ENCODE measurements at places on chromosomes 5 and 9.

GRCh38 chr5:133790898-133791297 lies 177.5 kb downstream of the C5orf15 start:
- DNase-seq = no peak

GRCh38 chr5:149824120-149824519 lies 94.0 kb downstream of the PPARGC1B start:
- no peak for DNase-seq

GRCh38 chr9:12718482-12719026 lies 25.4 kb downstream of the TYRP1 start:
- DNase-seq = no peak

DNA sequence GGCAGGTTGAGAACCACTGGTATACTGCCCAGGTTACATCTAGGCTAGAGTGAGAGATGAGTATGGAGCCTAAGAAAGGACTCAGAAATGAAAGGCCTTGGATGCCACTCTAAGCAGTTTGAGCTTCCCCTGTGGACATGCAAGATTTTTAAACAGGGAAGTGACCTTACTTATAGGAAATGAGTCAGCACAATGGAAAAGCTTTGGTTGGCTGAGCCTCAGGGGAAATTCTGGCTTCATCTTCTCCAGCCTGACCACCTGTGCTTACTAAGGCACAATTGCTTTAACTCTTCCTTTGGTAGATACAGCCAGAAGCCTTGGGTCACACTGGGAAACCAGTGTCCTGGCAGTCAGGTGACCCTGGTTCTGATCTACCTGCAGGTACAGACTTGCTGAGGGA lies 380.2 kb upstream of the ZNF462 start:
- no peak for DNase-seq

DNA sequence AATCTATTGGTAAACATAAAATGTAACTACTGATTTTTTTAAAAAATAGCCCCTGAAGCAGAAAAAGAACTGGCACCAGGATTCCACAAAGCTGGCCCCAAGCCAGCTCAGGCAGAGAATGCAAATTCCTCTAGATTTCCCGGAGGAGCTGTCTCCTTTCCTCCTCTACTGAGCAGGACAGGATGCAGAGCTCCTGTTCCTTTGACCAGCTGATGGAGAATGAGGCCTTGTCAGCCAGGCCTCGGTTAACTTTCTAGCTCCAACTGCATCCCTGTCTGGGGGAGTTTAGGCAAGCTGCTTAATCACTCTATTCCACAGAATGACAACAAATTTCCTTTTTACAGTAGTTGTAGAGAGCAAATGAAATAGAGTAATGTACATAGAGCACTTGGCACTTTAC lies 155.5 kb downstream of the GNAQ start:
- no peak for DNase-seq

DNA sequence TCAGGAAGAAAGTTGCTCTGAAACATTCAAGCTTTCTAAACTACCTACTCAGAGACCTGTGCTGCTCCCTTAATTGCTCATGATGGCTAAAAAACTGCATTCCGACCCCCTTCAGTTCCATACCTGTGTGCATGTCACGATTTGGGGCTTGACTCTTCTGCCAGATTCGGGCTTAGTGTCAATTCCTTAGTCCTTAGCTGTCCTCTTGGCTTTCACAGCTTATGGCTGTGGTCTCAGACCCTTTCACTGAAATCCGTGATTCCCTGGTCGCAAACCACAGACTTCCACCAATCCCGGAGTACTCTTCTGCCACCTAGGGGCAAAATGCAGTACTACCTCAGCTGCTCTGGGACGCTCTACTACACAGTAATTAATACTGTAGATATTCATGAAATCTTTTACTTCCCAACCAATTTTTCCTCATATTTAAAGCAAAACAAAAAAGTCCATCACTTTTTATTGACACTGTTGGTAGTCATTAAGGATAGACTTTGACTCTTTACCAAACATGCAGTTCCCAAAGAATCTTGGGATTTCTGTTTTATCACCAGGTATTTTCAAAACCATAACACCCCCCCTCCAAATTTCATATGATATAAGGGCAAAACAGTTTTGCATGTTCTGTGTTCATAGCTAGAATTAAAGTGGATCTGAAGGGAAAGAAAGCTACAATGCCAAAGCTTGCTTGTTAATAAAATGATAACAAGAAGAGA lies 617.4 kb downstream of the SLCO4C1 start:
- no peak for DNase-seq

DNA sequence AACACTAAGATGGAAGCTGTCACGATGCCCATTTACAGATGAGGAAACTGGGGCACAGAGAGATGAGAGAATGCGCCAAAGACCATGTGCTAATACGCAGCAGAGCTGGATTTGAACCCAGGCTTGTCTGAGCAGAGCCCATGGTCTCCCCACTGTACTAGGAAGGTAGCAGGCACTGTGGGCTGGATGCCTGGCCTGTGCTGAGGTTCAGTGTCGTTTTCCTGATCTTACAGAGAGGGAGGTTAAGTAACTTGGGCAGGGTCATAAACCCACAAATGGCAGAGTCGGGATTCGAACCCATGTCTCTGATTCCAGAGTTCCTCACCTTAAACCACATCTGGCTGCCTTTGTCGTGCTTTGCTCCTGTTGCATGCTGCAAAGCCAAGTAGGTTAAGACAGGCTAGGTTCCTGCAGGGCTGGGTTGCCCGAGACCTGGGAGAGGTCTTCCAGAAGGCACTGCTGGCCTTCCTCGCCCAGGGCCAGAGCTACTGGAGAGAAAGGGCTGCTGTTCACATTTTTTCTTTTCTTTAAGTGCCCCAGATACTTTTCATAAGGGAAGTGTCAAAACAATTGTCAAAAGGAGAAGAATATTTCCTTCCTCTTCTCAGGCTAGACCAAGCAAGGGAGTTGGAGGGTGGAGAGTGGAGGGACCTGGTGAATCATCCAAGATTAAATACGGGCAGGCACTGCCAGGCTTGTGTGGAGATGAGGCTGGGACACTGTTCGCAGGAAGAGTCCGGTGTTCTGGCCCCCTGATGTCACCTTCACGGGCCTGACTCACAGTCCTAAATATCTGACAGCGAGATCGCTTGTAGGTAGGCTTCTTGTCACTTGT lies 3.2 kb downstream of the NEK6 start:
- no peak for DNase-seq
